ENCODE measurements at places on chromosomes 2 and 18.

GRCh38 chr2:23563673-23564614 is 179.0 kb downstream of the KLHL29 start:
- peak; percentile 85 for DNase-seq

GRCh38 chr2:12928775-12929401 is 212.2 kb downstream of the TRIB2 start:
- DNase-seq: no peak

DNA sequence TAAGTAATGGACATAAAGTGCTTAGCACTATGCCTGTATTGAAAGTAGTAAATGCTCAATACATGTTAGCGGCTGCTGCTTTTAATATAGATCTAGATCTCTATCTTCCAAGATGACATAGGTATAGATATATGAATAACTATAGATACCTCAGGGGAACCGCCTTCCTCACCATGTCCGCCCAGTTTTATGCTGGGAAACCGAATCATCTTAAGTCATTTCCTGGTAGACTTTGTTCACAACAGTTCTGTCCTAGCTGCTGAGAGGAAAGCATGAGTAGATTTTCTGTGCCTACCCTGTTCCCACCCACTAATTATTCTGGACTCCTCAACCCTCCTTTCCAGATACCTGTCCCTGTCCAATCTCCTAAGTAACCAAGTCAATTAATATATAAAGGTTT is 21.6 kb upstream of the ITM2C start:
- no peak for DNase-seq

DNA sequence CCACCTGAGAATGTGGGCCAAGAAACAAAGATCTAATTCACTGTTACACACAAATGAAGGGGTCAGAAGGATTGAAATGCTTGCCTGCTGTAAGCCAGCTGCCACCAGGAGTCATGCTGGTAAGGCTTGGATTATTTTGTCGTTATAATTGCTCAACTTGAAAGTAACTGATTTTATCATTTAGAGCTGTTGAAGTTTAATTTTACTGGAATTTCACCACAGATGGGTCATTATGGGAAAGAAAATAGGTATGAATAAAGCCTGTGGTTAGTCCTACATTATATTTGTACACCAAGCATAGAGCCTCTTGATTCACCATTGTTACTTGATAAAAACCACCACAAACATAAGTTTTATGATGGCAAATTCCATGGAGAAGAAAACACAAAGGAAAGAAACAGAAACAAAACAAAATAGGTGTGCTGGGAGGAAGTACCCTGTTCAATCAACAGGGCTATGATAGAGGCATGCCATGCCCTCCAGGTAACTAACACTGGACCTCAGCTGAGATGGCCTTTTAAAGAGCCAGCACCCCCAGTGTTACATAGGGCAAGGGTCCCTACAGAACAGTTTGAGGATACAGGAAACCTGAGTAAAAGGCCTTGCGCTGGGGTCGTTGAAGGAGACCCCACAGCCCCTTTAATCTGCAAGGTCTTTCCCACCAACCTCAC is 3.0 kb downstream of the CLEC4F start:
- DNase-seq: no peak

DNA sequence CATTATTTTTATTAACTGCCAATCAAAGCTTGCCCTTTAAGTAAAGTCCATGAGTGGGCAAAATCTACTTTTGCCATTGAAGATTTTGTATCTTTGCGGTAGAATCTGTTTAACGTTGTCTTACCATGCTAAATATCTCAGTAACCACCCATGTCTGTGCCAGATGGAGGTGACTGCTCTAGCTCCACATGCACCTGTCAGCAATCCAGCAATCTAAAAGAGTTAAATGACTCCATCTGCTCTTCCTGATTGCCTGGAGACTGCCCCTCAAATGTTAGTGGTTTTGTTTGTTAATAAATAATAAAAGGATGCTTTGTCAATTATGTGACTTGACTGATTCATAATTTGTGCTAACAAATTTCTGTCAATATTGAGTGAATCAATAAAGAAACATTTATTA is 141.7 kb downstream of the RBM43 start:
- no peak for DNase-seq

- DNase-seq: no peak
Observed at GRCh38 chr2:19124135-19124534, 234.3 kb downstream of the OSR1 start.

DNA sequence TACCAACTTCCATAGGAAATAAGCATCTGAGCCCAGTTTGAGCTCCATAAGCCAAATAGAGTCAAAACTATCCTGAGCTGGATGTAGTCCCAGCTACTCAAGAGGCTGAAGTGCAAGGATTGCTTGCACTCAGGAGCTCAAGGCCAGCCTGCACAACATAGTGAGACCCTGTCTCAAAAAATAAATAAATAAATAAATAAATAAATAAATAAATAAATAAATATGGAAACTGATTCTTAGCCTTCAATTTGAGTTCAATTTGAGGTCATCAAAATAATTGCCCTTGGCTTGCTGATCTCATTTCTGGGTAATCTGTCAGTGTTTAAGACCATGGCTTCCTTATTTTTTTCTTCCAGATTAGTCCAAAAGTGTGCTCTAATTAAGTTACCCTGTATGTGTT is 184.9 kb upstream of the CDH20 start:
- no peak for DNase-seq

- peak; percentile 81 for DNase-seq
Observed at GRCh38 chr2:241272303-241273209, 42.9 kb downstream of the HDLBP start.

- no peak for DNase-seq
Observed at GRCh38 chr18:25434745-25435144, 82.8 kb upstream of the ZNF521 start.

DNA sequence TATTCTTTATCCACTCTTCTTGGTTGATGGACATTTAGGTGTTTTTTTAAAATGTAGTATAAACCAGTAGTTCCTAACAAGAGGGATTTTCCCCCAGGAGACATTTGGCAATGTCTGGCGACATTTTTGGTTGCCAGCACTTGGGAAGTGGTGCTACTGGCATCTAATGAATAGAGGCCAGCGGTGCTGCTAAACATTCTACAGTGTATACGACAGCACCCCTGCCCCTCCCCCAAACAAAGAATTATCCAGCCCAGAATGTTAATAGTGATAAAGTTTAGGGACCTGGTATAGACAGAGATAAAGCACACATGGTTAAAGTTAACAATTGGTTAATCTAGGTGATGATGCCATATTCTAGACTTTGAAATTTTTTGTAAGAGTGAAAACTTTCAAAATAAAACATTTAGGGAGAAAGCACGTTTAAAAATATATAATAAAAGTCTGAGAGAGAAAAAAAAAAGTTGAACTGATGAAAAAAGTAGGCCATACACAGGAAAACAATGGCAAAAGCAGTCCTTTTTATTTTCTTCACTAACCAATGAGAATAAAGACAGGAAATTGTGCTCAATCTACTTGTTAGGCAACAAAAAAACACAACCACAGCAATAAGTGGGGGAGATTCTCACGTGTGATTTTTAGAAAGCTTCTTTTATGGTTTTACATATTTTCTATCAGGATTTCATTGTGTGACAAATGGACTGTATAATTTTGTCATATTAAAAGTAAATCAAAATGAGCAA is 14.8 kb downstream of the FBXO48 start:
- no peak for DNase-seq

GRCh38 chr2:193581807-193582206 is 1387.1 kb upstream of the TMEFF2 start:
- DNase-seq: no peak

DNA sequence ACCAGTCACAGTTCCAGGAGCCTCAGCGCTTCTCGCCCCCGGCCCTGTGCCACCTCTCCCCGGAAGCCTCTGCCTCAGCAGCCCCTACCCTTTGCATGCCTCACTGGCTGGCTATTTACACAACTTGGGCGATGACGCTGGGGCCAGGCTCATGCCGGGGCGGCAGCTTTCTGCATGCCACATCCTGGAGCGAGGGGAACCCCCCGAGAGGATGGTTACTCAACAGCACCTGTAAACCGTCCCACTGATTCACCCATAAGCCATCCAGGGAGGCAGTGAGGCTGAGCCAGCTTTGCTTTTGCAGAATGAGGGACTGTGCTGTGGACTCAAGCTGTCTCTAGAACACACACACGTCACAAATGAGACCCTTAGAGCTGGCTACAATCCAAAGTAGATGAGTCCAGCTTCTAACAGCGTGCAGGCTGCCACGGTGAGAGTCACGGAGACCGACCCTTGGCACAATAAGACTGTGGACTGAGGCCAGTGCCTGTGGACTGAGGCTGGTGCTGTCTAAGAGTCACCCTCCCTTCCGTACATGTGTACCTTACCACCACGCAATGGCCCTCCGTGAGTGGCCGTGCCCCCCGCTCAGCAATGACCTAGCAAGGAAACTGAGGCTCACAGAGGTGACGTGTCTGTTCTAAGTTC is 45.6 kb upstream of the ODC1 start:
- DNase-seq: peak; percentile 82

- no peak for DNase-seq
Observed at GRCh38 chr2:26691161-26691560, 1.4 kb upstream of the KCNK3 start.

- no peak for DNase-seq
Observed at GRCh38 chr2:11949732-11950523, 203.5 kb downstream of the LPIN1 start.

GRCh38 chr2:118049816-118050140 is 35.9 kb upstream of the CCDC93 start:
- DNase-seq: no peak

- no peak for DNase-seq
Observed at GRCh38 chr2:196546151-196546919, 93.2 kb upstream of the CCDC150 start.

GRCh38 chr2:86393521-86394491 is 47.4 kb upstream of the KDM3A start:
- no peak for DNase-seq

- peak; percentile 83 for DNase-seq
Observed at GRCh38 chr18:61635901-61636528, 256.8 kb downstream of the RNF152 start.

GRCh38 chr2:37875403-37875906 is 49.6 kb upstream of the RMDN2 start:
- DNase-seq: no peak

DNA sequence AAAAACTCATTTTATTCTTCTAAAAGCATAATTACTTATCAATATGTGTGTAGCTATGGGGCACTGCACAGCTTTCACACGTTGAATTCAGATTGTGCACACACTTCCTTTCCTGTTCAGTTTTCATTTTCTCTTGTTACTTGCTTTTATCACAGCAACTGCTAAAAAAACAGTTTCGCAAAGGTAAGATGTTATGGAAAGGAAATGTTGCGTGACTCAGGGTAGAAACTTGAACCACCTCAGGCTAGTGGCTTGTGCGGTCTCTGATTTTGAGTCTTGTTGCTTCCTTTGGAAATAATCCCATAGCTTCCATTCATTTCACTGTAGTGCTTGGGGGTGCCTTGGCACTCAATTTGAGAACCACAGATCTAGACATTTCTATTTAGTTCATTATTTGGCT is 171.9 kb downstream of the FMNL2 start:
- no peak for DNase-seq

- DNase-seq: no peak
Observed at GRCh38 chr18:33560686-33561370, 17.2 kb upstream of the ASXL3 start.

DNA sequence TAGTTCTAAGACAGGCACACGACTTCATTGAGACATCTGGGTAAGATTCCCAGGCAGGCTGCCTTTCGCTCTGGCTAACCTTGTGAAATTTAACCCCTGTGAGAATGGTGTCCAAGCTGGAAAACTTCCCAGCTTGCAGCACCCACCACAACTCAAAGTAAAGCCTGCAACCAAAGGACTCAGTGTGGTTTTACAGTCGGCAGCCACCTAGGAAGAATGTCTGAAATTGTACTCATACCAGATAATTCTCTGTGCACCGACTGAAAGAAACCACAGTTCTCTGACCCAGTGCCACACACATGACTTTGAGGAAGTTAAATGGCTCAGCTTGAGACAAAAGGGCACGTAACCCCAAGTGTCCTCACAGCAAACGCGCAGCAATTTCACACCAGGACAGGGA is 125.7 kb downstream of the RBMS1 start:
- no peak for DNase-seq

- no peak for DNase-seq
Observed at GRCh38 chr2:236166796-236167296, 1.3 kb downstream of the GBX2 start.

DNA sequence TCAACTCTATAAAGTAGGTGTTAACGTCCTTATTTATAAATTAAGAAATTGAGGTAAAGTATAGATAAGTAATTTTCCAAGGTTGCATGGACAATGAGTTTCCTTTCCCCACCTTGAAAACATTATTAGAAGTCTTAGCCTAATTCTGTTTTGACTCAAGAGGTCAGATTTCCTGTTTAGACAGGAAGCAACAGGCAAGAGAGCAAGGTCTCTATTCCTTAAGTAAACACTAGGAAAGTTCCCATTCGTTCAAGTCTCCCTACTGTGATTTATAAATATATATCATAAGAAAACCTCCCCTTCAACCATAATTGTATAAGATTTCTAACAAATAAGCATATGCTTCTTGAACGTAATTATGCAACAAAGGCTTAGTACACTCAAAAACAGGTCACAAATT is 40.3 kb downstream of the CLASP1 start:
- DNase-seq: no peak

DNA sequence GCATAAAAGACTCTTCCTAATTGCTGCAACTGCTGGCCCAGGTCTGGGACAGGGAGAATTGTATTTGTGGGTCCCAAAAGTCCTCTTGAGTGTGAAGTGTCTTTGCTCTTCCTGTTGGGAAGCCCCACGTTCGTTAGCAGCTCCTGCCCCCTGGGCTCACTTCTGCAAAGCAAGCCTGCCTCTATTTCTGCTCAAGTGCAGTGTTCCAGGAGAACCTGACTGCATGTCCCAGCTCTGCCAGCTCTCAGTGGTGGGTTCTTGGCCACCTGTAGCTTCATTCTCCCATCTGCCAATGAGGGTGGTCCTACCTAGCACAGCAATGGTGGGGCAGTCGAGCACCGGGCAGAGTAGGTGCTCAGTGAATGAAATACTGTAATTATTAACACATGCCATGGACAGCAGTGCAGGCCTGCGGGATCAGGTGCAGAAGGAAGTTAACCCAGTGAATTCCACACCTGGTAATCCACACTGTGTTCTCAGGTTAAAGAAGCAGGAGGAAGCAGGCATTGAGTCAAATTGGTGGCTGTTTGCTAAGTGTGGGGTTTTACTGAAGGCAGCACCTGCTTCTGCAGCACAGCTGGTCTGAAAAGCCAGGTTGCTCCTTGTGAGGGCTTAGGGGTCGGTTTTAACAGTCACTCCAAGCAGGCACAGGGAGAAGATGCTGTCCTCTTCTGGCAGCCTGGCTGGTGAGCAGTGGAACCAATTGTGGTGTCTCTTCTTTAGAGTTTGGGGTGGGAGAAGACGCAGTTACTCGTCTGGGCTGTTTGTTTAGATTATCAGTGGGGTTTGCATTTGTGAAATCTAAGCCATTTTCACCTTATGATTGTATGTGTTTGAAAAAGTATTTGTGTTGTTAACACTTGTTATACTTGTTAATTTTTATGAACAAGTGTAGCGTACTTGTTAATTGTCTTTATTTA is 54.3 kb downstream of the DGKD start:
- no peak for DNase-seq

DNA sequence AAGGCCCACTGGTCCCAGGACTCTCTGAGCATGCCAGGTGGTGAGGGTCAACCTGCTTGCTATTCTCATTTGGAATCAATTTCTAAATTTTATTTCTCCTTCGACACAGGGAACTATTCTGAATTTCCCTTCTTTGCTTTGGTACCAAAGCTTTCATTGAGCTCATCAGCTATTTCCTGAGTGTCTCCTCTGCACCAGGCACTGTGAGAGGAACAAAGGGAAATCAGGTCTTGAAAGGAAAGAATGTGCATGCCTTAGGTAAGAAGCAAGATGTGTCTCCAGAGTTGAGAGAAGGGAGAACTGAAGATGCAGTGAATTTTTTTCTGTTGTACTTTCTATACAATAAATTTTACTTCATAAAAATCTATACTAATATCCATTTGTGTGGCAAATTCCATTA is 17.9 kb downstream of the SPATS2L start:
- DNase-seq: no peak

All from ureter (tissue), 1 donor.